ENCODE measurements at places on chromosomes 7 and 10.
A peak's percentile ranks its signal among the peaks of the same experiment; 100 is the strongest.

- DNase-seq: no peak
These were observed 514.2 kb downstream of the ARL4A start for GRCh38 chr7:13201628-13202027.

DNA sequence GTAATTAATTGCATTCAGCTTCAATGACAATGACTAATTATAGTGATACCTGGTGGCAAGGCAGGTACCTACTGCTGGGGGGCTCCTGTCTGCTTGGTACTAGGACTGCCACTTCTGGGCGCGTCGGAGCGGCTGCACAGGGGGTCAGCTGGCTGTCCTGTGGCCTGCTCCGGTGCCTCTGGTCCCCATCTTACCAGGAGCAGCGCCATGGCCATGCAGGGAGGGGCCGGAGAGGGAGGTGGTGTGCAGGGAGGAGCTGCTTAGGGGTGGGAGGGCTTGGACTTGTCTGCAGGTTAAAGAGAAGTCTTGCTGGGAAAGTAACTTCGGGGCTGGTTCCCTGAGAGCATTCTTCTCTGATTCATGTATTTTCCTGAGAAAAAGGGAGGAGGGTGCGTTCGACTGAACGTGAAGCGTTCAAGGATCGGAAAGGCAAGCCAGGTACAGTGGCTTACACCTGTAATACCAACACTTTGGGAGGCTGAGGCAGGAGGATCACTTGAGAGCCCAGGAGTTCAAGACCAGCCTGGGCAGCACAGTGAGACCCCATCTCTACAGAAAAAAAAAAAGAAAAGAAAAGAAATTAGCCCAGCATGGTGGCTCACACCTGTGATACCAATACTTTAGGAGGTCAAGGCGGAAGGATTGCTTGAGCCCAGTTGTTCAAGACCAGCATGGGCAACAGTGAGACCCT, 15.4 kb downstream of the CUX1 start:
- DNase-seq: no peak

- DNase-seq: peak; percentile 43
These were observed 119.3 kb upstream of the TCERG1L start for GRCh38 chr10:131430716-131431412.

- peak; percentile 71 for DNase-seq
These were observed 90.9 kb upstream of the SMNDC1 start for GRCh38 chr10:110395350-110396283.

GRCh38 chr7:112668561-112668960, 121.6 kb downstream of the TMEM168 start:
- no peak for DNase-seq

DNA sequence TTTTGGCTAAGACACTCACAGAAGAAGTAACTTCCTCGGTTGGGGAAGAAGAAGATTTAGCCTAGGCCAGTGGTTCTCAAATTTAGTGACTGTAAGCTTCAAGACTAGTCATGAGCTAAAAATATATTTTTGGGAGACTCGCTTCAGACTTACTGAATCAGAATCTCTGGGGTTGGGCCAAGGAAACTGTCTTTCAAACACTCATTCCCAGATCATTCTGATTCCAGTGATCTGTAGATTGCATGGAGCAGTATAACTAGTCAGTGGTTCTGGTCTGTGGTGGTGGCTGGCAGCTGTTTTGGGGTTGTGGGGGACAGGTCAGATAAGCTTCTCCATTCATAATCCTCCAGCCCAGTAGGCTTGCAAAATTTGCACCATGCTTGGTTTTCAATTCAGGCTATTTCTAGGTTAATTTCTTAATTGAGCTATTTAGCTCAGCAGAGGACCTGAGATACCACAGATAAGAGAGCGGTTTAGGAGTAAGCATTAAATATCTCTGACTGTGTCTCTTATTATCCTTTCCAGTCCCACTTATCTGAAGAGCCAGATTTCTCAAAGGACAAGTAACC, 3.8 kb upstream of the KAT6B start:
- no peak for DNase-seq

DNA sequence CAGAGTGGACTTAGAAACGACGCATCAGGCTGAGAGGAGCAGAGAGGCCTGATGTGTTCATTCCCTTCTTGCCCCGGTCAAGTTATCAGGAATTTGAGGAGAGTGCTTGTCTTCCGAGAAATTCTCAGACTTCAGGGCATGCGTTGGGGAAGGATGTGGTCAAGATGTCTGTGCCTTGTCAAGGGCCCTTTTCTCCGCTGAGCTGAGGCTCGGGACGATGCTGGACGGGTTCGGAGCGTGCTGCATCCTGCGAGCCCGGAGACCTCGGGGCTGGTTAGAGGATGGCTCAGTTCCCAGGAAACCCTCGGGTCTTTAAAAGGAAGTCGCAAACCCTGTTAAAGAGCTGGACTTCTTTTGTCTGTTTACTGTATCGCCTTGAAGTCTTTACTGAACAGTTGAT, 325.4 kb downstream of the ADARB2 start:
- no peak for DNase-seq

GRCh38 chr7:121429798-121430197, 33.7 kb upstream of the FAM3C start:
- DNase-seq: no peak

GRCh38 chr7:77537136-77537777, at the start of gene PTPN12:
PTPN12 (plus strand) TSS chr7:77537295; CDS start chr7:77537547, 252 bp downstream.
- DNase-seq: no peak

GRCh38 chr7:45650404-45651394, 76.5 kb downstream of the ADCY1 start:
- DNase-seq: no peak

Data from kidney (tissue), 22 donors.